Left kidney (tissue), 8 donors: ENCODE measurements at places on chromosomes 4 and X. TPM values are rescaled to one million over a fixed set of nuclear protein-coding genes. Genes with fewer than 3 reads are reported as not detected.

CT45A1 gene
- polyA plus RNA-seq = not detected

RAP1GDS1 gene
- polyA plus RNA-seq = 36.6 TPM

RNF150 gene
- polyA plus RNA-seq = 28.9 TPM

CYSLTR1 gene
- polyA plus RNA-seq = 2.1 TPM

HTRA3 gene
- 7.2 TPM for polyA plus RNA-seq

SLC2A9 gene
- polyA plus RNA-seq = 10.3 TPM

CCKAR gene
- polyA plus RNA-seq = 0.10 TPM

SSX3 gene
- polyA plus RNA-seq = not detected

PROM1 gene
- polyA plus RNA-seq = 44.6 TPM

CTPS2 gene
- 52.2 TPM for polyA plus RNA-seq

IL13RA1 gene
- 58.9 TPM for polyA plus RNA-seq

PTPN13 gene
- polyA plus RNA-seq = 167 TPM

TLR7 gene
- 0.58 TPM for polyA plus RNA-seq

SLIT2 gene
- polyA plus RNA-seq = 56.6 TPM

GATA1 gene
- polyA plus RNA-seq = 0.48 TPM

CAPN6 gene
- 26.3 TPM for polyA plus RNA-seq

GABRB1 gene
- 0.55 TPM for polyA plus RNA-seq

CFAP299 gene
- 1.00 TPM for polyA plus RNA-seq

EMCN gene
- polyA plus RNA-seq = 136 TPM

SLC16A2 gene
- 30.5 TPM for polyA plus RNA-seq

CSAG1 gene
- polyA plus RNA-seq = not detected

PAGE2B gene
- polyA plus RNA-seq = 0.32 TPM

PCSK1N gene
- 11.5 TPM for polyA plus RNA-seq

OPHN1 gene
- 9.8 TPM for polyA plus RNA-seq

F8A3 gene
- polyA plus RNA-seq = not detected

UGT2B11 gene
- 0.71 TPM for polyA plus RNA-seq

CTAG1A gene
- polyA plus RNA-seq = not detected

S100G gene
- not detected for polyA plus RNA-seq

TNMD gene
- 3.5 TPM for polyA plus RNA-seq

CT45A10 gene
- not detected for polyA plus RNA-seq

FAM47A gene
- not detected for polyA plus RNA-seq

LINC00632 gene
- 9.9 TPM for polyA plus RNA-seq

GAGE12E gene
- polyA plus RNA-seq = not detected

ARL13A gene
- polyA plus RNA-seq = 0.58 TPM

XAGE1A gene
- not detected for polyA plus RNA-seq

CXCL11 gene
- polyA plus RNA-seq = not detected

PAGE2 gene
- polyA plus RNA-seq = not detected

QRFPR gene
- polyA plus RNA-seq = 1.5 TPM

PASD1 gene
- 0.05 TPM for polyA plus RNA-seq

BEX1 gene
- 60.3 TPM for polyA plus RNA-seq

C4orf50 gene
- polyA plus RNA-seq = 0.02 TPM

GPR101 gene
- not detected for polyA plus RNA-seq

RIBC1 gene
- 4.8 TPM for polyA plus RNA-seq

AR gene
- polyA plus RNA-seq = 3.3 TPM

MAGEA2B gene
- polyA plus RNA-seq = not detected

AMBN gene
- 0.80 TPM for polyA plus RNA-seq

GDPD2 gene
- polyA plus RNA-seq = 1.9 TPM

EXOC1L gene
- not detected for polyA plus RNA-seq

CABS1 gene
- 0.08 TPM for polyA plus RNA-seq

MAGEA4 gene
- not detected for polyA plus RNA-seq

MGARP gene
- polyA plus RNA-seq = 0.38 TPM

ETDA gene
- not detected for polyA plus RNA-seq

ODAM gene
- 1.8 TPM for polyA plus RNA-seq

TCEAL8 gene
- polyA plus RNA-seq = 141 TPM

SYAP1 gene
- polyA plus RNA-seq = 33.6 TPM

GNRHR gene
- 0.96 TPM for polyA plus RNA-seq

SNCA gene
- polyA plus RNA-seq = 53.9 TPM

PPP1R3F gene
- 8.1 TPM for polyA plus RNA-seq

MCF2 gene
- 1.3 TPM for polyA plus RNA-seq

ATOH1 gene
- not detected for polyA plus RNA-seq
